ENCODE measurements at places on chromosomes 2 and 18. TPM values are rescaled to one million over a fixed set of nuclear protein-coding genes. Genes with fewer than 3 reads are reported as not detected.

Gene CHPF
- total RNA-seq: 30.9 TPM

Gene ATP8B1
- 9.0 TPM for total RNA-seq

Gene CXXC1
- 48.9 TPM for total RNA-seq

Gene CRYGD
- total RNA-seq: not detected

Gene HTR2B
- total RNA-seq: not detected

Gene MROH2A
- total RNA-seq: not detected

Gene SATB2
- 3.4 TPM for total RNA-seq

Gene ABCB6
- 32.2 TPM for total RNA-seq

Gene TNFAIP6
- total RNA-seq: 1.2 TPM

Gene FOXI3
- total RNA-seq: not detected

Gene SCYGR4
- total RNA-seq: not detected

Gene CXCR1
- not detected for total RNA-seq

Gene SERPINB12
- total RNA-seq: not detected

Gene SERPINB11
- not detected for total RNA-seq

Gene POTEI
- not detected for total RNA-seq

Gene CFC1
- not detected for total RNA-seq

Gene UBR3
- total RNA-seq: 10.4 TPM
